ENCODE measurements at places on chromosomes 5 and 9.

GRCh38 chr5:122462486-122462885 is 150.4 kb downstream of the SNCAIP start:
- DNase-seq: no peak

DNA sequence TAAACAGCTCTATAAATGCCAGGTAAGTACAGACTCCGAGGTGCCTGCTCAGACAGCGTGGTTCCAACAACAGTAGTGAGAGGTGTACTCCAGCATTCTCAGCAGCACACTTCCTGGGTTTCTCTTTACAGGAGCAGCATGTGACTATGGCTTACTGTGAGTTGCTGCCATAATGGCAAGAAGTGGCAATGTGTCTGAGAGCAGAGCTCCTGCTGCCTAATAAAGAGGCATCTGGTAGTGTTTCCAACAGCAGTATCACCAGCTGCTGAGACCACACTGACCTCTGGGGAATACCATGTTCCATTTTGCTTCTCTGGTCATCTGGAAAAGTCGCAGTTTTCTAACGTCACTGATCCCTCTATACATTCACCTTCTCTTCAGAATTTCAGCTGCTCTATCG is 398.2 kb downstream of the SLCO4C1 start:
- DNase-seq: no peak

- no peak for DNase-seq
These were observed 31.1 kb downstream of the ADRB2 start for GRCh38 chr5:148857474-148857873.

- DNase-seq: no peak
These were observed 106.2 kb downstream of the NSG2 start for GRCh38 chr5:174151599-174152181.

DNA sequence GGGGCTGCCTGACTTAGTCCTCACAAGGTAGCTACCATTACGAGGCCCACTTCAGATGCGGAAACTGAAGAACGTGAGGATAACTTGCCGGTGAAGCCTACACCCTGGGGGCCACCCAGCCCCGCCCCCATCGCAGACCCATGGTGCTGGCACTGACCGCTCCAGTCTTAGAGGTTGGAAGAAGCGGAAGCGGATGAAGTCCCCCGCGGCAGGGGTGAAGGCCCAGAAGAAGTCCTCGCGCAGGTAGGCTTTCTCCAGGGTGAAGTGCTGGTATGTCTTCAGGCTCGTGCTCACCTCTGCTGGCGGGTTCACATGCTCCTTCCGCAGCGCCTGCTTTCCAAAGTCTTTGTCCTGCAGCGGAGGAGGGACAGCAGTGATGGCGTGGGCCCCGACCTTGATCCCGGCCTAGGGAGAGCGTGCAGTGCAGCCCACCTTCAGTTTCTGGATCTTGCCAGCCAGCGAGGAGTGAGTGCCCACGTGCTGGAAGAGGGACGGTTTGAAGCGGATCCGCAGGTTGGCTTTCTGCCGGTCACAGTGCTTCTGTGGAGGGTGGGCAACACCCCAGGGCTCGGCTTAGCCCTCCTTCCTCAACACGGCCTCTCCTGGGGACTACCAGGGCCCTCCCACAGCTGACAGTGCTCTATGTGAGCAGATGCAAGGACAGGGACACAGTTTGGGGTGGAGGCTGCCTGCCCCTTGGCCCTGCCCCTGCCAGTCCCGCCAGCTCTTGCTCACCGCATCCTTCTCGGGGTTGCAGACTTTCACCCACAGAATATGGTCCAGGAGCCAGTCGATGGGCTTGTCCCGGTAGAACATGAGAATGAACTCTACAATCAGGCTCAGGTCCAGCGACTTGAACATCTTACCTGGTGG is 5.2 kb downstream of the LTC4S start:
- no peak for DNase-seq

- DNase-seq: peak; percentile 64
These were observed 885 bp upstream of the MLLT3 start for GRCh38 chr9:20623021-20623747.

DNA sequence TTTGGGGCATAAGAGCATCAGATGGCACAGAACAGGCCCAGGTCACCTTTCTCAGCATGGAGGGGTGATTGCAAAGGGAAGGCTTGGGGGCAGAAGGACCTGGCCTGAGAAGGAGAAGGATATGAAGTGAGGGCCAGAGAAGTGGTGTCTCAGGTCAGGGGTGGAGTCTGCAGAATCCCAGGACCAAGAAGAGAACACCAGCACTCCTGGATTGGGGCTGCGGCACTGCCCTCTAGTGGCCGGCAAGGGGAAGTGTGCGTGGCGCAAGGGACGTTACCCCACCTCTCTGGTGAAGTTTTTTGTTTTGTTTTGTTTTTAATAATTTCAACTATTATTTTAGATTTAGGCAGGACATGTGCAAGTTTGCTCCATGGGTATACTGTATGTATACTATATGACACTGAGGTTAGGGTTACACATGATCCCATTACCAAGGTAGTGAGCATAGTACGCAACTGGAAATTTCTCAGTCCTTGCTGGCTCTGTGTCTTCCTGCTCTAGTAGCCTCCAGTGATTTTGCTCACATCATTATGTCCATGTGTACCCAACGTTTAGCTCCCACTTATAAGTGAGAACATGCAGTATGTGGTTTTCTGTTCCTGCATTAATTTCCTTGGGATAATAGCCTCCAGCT is 1548.6 kb downstream of the EFNA5 start:
- peak; percentile 9 for DNase-seq

GRCh38 chr9:25960178-25960577 is 281.9 kb upstream of the TUSC1 start:
- no peak for DNase-seq

DNA sequence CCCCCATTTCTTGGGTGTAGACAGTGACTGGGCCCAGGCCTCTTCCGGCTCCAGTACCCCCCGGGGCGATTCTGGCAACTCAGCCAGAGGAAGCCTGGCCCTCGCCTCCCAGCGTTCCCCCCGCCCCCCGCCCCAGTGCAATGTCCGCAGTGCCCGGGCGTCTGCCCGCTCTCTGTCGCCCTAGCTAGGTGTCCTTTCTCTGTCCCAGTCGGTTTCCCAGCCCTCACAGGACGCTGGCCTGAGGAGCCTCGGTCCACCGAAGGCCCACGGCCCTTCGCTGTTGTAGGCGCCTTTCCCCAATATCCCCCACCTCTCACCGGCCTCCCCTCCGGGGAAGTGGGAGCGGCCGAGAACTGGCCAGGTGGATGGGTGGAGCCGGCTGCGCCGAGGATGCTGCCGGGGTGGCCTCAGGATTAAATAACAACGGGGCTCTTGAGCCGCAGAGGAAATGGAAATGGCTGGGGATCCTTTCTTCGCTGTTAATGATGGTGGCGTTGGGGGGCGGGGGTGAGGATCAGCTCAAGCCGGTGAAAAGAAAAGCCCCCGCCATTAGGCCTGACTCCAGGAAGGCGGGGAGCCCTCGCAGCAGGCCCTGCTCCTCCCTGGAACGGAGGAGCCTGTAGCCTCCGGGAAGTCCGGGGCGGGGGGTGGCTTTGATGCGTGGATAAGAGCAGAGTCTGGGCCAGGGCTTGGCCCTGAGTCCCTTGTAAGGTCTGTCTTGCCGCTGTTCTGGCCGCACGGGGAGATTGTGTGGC is 1.1 kb upstream of the SPRY4 start:
- DNase-seq: no peak

DNA sequence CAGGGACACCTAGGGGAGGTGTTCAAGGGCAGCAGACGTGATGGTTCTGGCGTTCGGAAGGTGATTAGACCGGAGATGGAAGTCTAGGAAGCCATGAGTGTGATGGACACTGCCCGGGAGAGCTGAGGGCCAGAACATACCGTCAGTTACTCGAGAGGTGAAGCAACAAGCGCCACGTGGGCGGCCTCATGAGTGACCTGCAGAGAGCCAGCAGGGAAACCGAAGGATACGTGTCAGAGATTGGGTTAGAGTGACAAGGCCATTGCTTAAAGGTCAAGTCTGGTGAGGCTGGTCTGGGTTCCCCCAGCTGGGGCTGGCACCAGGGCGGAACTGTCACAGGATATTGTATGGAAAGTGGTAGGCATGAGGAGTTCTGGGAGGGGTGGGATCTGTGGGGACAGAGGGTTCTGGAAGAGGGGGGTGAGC is 60.0 kb downstream of the C9orf50 start:
- DNase-seq: no peak

- DNase-seq: no peak
These were observed 3.9 kb upstream of the FBXO4 start for GRCh38 chr5:41921166-41921565.

DNA sequence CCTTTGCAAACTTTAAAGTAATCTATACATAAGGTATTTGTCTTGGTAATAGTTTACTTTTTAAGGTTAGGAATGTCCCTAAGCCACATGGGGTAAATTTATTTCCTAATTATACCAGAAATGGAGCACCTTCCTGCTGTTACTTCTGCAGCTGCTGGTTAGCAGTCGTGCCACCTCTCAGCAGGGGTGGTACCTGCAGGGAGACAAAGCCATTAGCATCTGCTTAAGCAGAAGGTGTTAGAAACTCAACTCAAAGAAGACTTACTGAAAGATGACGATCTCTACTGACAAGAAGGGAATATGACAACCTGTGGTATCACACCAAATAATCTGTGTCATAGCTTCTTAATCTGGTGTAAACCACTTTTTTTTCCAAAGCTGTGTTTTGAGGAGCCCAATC is 173.7 kb downstream of the BRINP1 start:
- DNase-seq: no peak

DNA sequence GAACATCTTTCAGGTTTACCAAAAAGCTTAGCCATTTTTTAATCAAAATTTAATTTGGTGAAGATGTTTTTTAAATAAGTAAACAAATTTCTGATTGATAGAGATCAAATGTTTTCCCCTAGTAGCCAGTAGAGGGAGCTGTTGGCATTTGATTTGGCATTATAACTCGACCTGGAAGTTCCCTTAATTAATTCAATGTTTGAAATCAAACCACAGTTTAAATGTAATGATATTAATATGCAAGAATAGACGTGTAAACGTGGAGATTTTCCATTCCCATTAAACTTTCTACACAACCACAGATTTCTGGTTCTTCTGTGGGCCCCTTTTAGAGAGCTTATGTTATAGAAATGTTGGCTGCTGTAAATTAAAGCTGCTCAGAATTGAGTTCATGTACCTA is 148.1 kb upstream of the MPDZ start:
- DNase-seq: peak; percentile 72

DNA sequence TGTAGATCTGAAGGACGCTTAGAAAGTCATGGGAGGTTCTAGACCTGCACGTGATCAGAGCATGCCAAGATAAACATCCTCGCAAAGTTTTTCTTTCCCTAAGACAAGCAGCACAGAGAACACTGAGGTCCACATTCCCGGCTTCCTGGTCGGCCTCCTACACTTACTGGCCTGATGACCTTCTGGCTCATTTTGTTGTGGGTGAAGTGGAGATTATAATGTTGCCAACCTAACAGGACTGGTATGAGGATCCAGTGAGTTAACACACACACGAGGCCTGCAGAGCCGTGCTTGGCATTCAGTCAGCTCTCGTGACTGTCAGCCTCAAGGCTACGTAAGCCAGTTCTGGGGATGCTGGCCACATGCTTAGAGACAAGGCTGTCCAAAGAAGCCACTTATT is 186.0 kb downstream of the TENT4A start:
- DNase-seq: no peak

DNA sequence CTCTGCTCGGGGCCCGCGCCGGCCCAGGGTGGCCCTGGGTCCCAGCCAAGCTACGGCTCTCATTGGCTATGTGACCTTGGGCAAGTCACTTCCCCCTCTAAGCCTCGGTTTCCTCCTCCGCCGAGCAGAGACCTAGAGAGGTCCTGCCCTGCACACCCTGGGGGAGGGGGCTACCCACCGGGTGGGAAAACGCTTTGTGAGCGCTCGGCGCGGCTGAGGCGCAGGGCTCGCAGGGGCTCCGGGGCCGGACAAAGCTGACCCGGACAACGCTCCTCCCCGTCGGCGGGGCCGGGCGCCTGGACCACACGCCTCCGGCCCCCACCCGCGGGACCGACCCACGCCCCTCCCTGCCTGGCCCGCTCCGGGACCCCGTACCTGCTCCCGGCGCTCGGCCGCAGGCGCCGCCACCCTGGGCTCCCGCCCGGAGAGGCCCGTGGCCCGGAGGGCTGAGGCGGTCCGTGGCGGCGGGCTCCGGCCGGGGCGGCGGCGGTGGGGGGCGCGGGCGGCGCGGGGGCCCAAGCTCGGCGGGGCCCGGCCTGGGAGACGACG is 85.7 kb upstream of the MELK start:
- DNase-seq: peak; percentile 71
